ENCODE measurements at places on chromosomes 3 and 15. TPM values are rescaled to one million over a fixed set of nuclear protein-coding genes. Genes with fewer than 3 reads are reported as not detected.

The NMD3 gene
- total RNA-seq, result 63.1 TPM

The DUSP7 gene
- total RNA-seq, result 10.8 TPM

The TMIE gene
- 1.0 TPM for total RNA-seq

The TICRR gene
- total RNA-seq, result 22.8 TPM

The PXK gene
- 27.4 TPM for total RNA-seq

The SLTM gene
- total RNA-seq, result 74.2 TPM

Measured in activated naive CD4-positive, alpha-beta T cell treated with anti-CD3 and anti-CD28 coated beads, Interleukin-2, amount 50 U/mL, for 72 hours (primary cell).